ENCODE measurements at places on chromosomes 2 and 18.

- no peak for DNase-seq
Measured at GRCh38 chr2:77521548-77521891, 656 bp downstream of the LRRTM4 start.

- DNase-seq = no peak
Measured at GRCh38 chr2:152480821-152481399, 145.9 kb downstream of the FMNL2 start.

- DNase-seq = no peak
Measured at GRCh38 chr2:26463244-26464192, 14.4 kb downstream of the OTOF start.

- DNase-seq = no peak
Measured at GRCh38 chr2:205768815-205769494, 86.7 kb downstream of the NRP2 start.

DNA sequence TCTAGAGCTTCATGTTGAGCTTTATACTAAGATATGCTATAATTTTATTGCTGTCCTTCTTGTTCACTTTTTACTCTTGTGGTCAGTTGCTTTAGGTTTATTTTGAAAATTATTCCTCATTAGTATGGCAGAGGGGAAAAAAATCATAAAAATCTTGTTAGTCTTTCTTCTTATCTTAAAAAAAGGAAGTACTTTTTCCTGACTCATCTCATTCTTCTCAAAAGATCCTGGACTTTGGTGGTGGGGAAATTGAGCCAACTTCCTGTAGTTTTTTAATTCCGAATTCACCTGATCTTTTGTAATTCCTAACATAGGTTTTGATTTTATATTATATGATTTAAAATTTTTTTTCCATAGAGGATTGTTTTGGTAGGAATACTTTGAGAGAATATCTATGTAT, 3.8 kb downstream of the SLC4A1AP start:
- no peak for DNase-seq

GRCh38 chr2:218849721-218850120, 9.9 kb upstream of the WNT6 start:
- no peak for DNase-seq

GRCh38 chr2:121884078-121884477, 128.6 kb downstream of the TSN start:
- DNase-seq = no peak

GRCh38 chr2:105092797-105093196, 54.9 kb downstream of the MRPS9 start:
- DNase-seq = no peak

DNA sequence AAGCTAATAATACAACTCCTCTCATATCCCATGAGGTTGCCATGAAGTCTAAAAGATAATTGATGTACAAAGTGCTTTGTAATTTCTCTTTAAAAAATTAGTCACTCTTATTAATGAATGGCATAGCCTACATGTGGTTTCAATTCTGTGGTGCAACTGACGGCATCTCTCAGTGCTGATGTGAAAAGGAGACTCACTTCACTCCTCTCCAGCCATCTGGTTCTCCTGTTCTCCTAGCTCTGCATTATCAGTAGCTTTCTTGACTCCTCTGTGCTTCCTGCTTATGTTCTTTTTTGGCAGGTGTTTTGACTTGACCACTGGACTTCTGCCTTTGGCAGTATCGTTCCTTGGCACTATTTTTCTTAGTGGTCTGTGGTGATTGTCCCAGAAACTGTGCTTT, 134.9 kb upstream of the ZFP36L2 start:
- no peak for DNase-seq

DNA sequence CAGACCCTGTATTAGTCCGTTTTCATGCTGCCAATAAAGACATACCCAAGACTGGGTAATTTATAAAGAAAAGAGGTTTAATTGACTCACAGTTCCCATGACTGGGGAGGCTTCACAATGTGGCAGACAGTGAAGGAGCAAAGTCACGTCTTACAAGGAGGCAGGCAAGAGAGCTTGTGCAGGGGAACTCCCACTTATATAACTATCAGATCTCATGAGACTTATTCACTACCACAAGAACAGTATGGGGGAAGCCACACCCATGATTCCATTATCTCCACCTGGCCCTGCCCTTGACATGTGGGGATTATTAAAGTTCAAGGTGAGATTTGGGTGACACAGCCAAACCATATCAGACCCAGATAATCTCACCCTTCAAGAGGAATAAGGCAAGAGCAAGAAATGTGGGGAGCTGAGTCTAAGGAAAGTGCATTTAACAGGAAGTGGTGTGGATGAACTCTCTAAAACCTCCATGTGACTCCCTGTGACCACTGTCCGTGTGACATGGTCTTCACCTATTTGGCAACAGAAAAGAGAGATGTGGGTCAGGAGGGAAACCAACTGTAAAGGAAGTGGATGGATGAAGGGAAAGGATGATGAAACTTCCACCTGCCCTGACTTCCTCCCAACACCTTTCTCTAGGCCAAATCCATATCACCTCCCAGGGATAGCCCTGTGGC, 110.6 kb downstream of the ATL2 start:
- DNase-seq = no peak

DNA sequence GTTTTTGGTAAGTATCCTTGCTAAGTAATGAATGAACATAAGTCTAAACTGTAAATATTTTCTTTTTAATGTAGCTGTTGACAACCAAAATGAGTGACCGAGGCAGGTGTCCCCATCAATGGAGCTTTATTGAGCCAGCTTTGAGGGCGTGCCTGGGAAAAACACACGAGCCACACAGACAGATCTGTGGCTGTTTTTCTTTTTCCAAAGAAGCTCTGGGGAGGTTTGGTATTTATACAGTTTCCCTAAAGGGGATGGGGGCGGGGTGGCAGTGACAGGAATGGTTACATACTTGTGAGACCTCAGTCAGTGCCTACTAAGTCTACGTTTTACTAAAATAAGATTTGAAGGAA, 11.2 kb downstream of the DBI start:
- no peak for DNase-seq

GRCh38 chr2:240357641-240358012, 77.8 kb upstream of the GPC1 start:
- DNase-seq = no peak
